ENCODE measurements at places on chromosomes 13 and 19. TPM values are rescaled to one million over a fixed set of nuclear protein-coding genes. Genes with fewer than 3 reads are reported as not detected.

The RDH8 gene
- total RNA-seq, result not detected

The DACH1 gene
- total RNA-seq, result 0.17 TPM

The GSX1 gene
- total RNA-seq, result not detected

The MUC16 gene
- total RNA-seq, result not detected

The FPR1 gene
- not detected for total RNA-seq

The S1PR5 gene
- 0.15 TPM for total RNA-seq
